ENCODE measurements at places on chromosomes 3 and 15. TPM values are rescaled to one million over a fixed set of nuclear protein-coding genes. Genes with fewer than 3 reads are reported as not detected.
A peak's percentile ranks its signal among the peaks of the same experiment; 100 is the strongest.

GFM1 gene
- 38.1 TPM for total RNA-seq

LYZL4 gene
- not detected for total RNA-seq

- peaks cover 2% of the 10 kb centered on the region for H3K27me3 ChIP-seq
- peaks cover 20% of the 10 kb centered on the region for H3K36me3 ChIP-seq
- no peak for DNase-seq
- H3K27ac ChIP-seq: peak overlapping the region; percentile 42
- no peak overlapping the region for H3K4me3 ChIP-seq
- peaks cover 53% of the 10 kb centered on the region for H3K4me1 ChIP-seq
Observed at GRCh38 chr15:95843241-95843910, 487.1 kb upstream of the NR2F2 start.

SERPINI2 gene
- total RNA-seq: not detected

GRCh38 chr3:156772588-156773206, 53.5 kb upstream of the LEKR1 start:
- no peaks in the 10 kb centered on the region for H3K36me3 ChIP-seq
- peaks cover 2% of the 10 kb centered on the region for H3K4me1 ChIP-seq
- peaks cover 5% of the 10 kb centered on the region for H3K27me3 ChIP-seq
- H3K27ac ChIP-seq: no peak overlapping the region
- H3K4me3 ChIP-seq: no peak overlapping the region

SPESP1 gene
- 0.23 TPM for total RNA-seq

- DNase-seq: no peak
- peaks cover 76% of the 10 kb centered on the region for H3K36me3 ChIP-seq
- H3K4me1 ChIP-seq: peaks cover 98% of the 10 kb centered on the region
Observed at GRCh38 chr3:4824926-4825325, 154.3 kb upstream of the BHLHE40 start.

- H3K27me3 ChIP-seq: no peaks in the 10 kb centered on the region
- no peak overlapping the region for H3K27ac ChIP-seq
- no peak for DNase-seq
- H3K4me1 ChIP-seq: peaks cover 28% of the 10 kb centered on the region
Observed at GRCh38 chr3:37785736-37786135, 75.9 kb upstream of the CTDSPL start.

- peak overlapping the region; percentile 48 for H3K4me3 ChIP-seq
- H3K27me3 ChIP-seq: peaks cover 35% of the 10 kb centered on the region
- peak overlapping the region; percentile 60 for H3K27ac ChIP-seq
- DNase-seq: peak; percentile 46
- peaks cover 33% of the 10 kb centered on the region for H3K4me1 ChIP-seq
Observed at GRCh38 chr15:41512940-41513505, 604 bp downstream of the LTK start.

ECE2 gene
- not detected for total RNA-seq

DNA sequence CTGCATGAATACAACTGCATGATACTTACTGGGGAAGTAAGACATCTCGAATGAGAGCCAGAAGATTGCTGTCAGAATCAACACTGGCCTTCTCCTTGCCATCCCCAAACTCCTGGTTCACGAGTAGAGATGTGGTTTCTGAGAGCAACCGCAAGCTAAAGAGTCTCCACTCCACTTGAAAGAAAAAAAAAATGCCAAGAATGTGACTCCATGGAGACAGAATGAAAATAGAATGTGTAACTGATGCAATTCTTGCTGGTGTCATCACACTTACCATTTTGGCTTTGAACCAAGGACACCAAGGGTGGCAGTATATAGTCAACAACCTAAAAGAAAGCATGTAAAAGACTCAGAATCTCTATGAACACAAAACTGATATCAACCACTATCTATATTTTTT, 280.4 kb downstream of the ULK4 start:
- no peak overlapping the region for H3K27ac ChIP-seq
- DNase-seq: no peak
- H3K4me1 ChIP-seq: no peaks in the 10 kb centered on the region
- H3K36me3 ChIP-seq: peaks cover 2% of the 10 kb centered on the region

GRCh38 chr3:50233176-50233575, 2.8 kb upstream of the GNAI2 start:
- H3K4me3 ChIP-seq: no peak overlapping the region
- H3K27me3 ChIP-seq: no peaks in the 10 kb centered on the region
- H3K27ac ChIP-seq: no peak overlapping the region

DNA sequence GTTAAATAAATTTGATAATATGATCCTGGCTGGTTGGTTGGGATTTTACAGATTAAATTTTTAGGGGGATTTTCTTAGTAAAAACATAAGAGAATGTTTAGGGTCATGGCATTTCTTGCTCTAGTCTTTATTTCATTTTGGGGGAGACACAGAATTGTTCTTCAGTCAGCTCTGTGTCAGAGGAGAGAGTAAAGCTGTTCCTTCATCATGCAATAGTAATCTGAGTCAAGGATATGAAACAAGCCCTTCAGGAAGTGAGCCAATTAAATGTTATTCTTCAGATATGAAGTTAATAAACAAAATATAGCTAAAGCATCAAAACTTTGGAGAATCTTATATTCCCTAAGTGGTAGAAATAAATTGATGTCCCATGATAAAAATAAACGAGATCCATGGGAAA, 22.9 kb upstream of the SLC4A7 start:
- H3K36me3 ChIP-seq: no peaks in the 10 kb centered on the region
- H3K4me1 ChIP-seq: no peaks in the 10 kb centered on the region
- no peak overlapping the region for H3K27ac ChIP-seq
- no peak for DNase-seq
- no peak overlapping the region for H3K4me3 ChIP-seq

GRCh38 chr3:126159476-126159875, 20.9 kb downstream of the ALDH1L1 start:
- H3K27ac ChIP-seq: no peak overlapping the region
- no peaks in the 10 kb centered on the region for H3K36me3 ChIP-seq
- peaks cover 13% of the 10 kb centered on the region for H3K27me3 ChIP-seq
- no peaks in the 10 kb centered on the region for H3K4me1 ChIP-seq
- DNase-seq: no peak
- H3K4me3 ChIP-seq: no peak overlapping the region

HIGD2B gene
- total RNA-seq: not detected

- no peaks in the 10 kb centered on the region for H3K27me3 ChIP-seq
- H3K27ac ChIP-seq: no peak overlapping the region
- H3K36me3 ChIP-seq: no peaks in the 10 kb centered on the region
- no peak overlapping the region for H3K4me3 ChIP-seq
- no peak for DNase-seq
Observed at GRCh38 chr3:104832530-104832929, 534.2 kb upstream of the ALCAM start.

DNA sequence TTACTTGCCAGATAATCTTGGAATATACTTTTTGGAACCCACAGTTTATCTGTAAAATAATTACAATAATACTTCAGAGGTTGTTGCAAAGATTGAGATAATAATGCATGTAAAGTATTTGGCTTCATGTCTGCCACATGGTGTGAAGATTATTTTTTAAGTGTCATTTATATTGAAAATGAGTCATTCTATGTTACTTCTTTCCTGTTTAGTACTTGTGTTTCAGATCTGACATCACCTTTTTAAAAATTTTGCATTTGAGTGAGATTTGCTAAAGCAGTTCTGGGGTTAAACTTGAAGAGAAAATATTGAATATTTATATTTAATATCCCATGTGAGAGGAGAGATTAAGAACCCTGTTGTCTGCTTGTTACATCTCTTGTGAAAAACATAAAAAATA, 31.2 kb downstream of the IQGAP1 start:
- H3K27me3 ChIP-seq: no peaks in the 10 kb centered on the region
- no peak for DNase-seq
- H3K4me3 ChIP-seq: no peak overlapping the region
- H3K36me3 ChIP-seq: peaks cover 28% of the 10 kb centered on the region

RLBP1 gene
- not detected for total RNA-seq
